ENCODE measurements at places on chromosomes 7 and 10.

- no peak for DNase-seq
These were observed 8.9 kb downstream of the IL2RA start for GRCh38 chr10:6053303-6053702.

- DNase-seq = no peak
These were observed 412.9 kb downstream of the GALNT17 start for GRCh38 chr7:71544816-71545215.

DNA sequence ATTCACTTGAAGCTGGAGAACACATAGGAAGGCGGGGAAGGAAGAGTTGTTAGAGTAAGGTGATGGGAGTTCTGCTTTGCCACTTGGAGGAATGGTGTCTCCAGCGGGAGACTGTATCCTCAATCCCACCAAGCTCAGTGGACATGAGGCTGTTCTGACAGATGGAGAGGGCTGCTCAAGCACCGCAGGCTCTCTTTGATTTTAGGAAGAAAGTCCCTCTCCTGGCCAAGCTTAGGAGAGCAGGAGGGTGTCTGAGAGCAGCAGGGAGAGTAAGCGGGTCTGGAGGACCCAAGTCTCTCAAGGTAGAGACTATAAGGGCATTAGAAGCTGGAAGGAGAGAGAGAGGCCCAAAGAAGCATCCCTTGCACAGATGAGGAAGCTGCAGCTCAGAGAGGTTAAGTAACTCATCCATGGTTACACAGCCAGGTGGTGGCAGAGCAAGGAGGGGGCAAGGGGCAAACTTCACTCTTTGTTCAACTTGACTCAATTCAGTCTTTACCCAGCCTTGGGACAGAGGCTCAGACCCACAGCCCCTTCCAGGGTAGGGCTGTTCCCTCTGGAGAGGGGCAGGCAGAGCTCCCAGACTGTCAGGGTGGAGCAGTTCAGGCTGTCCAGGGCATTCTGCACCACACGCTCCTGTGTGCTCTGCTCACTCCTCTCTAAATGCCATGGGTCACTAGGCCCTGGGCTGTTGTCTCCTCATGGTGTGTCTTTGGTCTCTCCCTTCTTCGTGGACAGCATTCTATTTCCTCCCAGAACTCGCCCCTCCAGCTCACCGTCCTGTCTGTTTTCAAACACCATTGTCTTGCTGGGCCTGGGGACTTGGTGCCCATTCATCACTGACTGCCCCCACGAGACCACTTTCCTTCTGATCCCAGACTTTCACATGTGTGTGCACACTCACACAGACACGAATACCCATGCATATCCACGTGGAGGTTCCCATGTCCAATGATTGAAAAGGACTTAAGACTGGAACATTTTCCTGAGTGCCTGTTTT is 8.9 kb downstream of the CHAT start:
- no peak for DNase-seq

GRCh38 chr10:122648599-122649428 is 50.8 kb downstream of the C10orf120 start:
- peak; percentile 12 for DNase-seq

DNA sequence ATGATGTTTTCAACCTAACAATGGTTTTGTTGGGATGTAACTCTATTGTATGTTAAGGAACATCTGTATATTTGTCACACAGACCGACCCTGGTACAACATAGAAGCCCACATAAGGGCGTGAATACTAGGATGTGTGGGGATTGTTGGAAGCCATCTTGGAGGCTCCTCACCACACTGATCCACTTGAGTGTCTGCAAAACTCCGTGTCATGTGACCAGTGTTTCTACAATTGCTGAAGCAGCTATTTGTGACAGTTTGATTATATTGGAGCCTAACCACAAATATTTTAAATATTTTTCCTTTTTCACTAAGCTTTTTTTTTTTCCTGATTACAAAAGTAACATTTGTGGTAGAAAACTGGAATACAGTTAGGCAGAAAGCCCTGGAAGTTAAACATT is 27.9 kb downstream of the RALA start:
- DNase-seq = peak; percentile 76

DNA sequence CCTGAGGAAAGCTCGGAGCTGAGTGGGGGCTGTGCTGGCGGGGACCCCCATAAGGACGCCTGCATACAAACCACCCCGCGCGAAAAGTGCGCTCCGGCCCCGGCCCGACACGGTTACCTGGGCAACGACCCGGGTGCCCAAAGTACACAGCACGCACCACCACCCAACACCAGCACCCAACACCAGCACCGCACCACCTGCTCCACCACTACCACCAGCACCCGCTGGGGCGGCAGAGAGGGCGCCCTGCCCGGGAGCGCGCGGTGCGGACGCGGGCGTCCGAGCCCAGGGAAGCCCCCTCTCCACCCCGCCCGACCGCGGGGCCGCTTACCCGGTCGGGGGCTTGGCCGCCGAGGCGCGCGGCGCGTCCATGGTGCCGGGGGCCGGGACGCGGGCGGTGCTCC is 345 bp downstream of the COBL start:
- no peak for DNase-seq

- DNase-seq = no peak
These were observed 63.0 kb upstream of the MGMT start for GRCh38 chr10:129404091-129404490.

- no peak for DNase-seq
These were observed 103.9 kb upstream of the DKK1 start for GRCh38 chr10:52210161-52210560.

DNA sequence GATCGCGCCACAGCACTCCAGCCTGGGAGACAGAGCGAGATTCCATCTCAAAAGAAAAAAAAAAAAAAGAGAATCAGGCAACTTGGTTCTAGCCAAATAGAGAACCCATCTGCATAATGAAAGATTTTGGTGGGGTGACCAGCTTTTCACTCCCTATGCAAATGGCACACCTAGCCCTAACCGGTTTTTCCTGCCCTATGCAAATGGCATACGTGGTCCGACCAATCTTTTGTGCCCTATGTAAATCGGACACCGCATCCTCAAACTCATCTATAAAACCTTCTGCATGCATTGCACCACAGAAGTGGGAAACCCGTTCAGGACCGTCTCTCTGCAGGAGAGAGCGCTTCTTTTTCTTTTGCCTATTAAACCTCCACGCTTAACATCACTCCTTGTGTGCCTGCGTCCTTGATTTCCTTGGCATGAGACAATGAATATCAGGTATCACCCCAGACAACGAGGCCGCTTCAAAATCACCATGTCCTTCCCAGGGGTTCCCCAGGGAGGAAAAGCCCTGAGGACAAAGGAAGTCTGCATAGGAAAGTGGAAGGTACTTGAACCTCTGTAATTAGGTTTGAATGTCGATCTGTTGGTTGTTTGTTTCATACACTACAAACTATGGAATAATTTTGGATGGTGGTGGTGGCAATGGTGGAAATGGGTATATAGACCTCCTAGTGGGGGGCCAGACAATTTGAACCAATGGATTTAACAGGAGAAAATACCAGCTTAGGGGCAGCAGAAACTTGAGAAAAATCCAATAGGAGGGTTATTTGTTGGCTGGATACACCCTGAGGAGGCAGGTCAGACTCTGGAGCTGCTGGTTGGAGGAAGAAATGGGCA is 396.2 kb downstream of the TYW1 start:
- no peak for DNase-seq

DNA sequence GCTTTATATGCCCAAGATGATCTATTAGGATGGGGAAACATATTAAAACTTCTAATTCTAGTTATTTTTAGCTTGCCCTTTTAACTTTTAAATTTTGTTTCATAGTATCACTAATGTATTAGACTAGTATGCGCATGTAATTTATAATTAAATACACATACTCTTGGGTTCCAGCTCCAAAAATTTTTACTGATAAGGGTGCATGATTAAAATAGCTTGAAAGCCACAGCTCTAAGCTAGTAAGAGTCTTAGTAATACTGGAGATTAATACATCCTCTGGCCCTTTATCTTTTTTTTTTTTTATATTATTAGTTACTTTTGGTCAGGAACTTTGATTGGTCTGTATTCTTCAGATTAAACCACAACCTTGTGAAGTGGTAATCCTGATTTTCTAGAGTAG is 53.6 kb downstream of the ATXN7L1 start:
- no peak for DNase-seq

- no peak for DNase-seq
These were observed 87.7 kb upstream of the PITRM1 start for GRCh38 chr10:3260066-3260834.

- DNase-seq = no peak
These were observed 3.3 kb upstream of the PDE1C start for GRCh38 chr7:32073533-32073932.

DNA sequence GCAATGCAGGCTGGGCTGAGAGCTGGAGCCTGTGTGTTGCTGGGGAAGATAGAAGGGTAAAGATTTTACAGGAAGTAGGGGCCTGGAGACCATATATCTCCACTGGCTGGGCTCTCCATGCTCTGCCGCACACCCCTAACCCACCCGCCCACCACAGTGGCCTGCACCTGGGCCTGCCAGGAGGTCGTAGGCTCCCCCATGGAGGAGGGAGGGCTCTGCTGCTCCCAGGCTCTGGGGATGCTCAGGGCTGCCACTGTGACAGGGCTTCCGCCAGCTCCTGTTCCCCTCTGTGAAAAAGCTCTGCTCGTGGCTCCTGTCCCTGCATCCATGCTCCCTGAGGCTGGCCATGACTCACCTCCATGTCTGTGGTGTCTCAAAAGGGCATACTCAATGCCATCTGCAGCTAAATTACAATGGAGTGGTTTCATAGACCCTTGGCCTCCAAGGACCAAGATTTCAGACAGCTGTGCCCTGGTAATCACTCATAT is 106.0 kb downstream of the CXCL12 start:
- peak; percentile 73 for DNase-seq

GRCh38 chr10:121043124-121043849 is 192.1 kb downstream of the WDR11 start:
- DNase-seq = no peak

GRCh38 chr10:110667620-110668343 is 23.6 kb downstream of the RBM20 start:
- DNase-seq = no peak

DNA sequence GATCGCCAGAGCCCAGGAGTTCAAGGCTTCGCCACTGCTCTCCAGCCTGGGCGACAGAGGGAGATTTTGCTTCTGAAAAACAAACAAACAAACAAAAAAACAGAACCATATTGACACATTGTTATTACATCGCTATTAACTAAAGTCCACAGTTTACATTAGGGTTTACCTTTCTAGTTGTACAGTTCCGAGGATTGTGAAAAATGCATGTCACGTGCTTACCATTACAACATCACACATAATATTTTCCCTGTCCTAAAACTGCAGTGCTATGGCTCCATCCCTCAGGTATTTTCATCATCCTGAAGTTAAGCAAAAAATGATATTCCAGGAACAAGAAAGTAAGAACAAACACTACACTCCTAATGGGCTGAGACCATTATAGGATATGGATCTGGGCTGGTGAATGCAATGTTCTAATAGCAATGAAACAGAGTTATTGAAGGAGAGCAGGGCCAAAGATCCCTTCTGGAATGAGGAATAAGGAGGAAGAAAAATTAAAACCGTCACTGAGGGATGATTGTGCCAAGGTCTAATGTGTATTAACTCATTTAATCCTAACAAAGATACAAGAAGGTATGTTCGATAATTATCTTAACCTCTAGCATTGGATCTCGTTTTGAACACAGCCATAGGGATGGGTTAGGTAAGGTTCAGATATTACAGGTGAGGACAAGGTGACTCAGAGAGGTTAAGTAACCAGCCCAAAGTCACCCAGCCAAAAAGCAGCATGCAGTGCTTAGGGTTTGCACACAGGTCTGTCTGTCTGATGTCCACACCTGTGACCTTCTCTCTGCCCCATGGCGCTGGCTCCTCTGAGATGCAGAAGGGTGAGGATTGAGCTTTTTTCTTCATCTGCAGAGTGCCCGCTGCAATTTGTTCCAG is 14.0 kb upstream of the CUX1 start:
- DNase-seq = no peak

DNA sequence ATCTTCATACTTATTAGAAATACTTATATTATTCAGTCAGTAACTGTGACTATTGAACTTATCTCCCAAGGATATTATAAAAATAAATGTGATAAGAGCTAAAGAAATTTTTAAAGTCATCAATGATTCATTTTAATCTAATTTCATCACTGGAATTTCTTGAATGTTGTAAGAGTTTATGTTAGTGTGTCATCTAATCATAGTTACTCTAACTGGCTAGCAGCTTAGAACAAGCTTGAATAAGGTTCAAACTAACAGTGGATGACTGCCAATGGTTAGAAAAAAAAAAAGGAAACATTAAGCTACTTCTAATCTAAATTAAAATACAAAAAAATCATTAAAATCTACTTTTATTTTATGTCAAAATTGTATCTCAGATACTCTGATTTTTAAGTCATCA is 1066.3 kb downstream of the CNTNAP2 start:
- DNase-seq = peak; percentile 19

DNA sequence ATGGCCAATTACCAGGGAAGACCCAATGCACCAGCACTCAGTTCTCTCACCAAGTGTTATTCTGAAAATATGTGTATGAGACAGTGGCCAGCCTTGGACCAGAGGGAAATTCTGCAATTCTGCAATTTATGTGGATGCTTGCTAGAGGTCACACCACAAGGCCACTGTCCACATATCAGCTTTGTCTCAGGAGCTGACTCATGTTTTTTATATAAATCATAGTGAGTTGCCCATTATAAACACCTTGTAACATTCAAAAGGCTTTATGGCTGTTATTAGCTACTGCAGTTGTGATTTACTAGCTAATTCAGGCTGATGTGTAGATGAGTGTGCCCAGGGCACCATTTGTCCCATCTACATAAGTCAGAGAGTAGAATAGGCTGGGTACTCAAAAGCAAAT is 649.0 kb downstream of the LRMDA start:
- DNase-seq = peak; percentile 70

DNA sequence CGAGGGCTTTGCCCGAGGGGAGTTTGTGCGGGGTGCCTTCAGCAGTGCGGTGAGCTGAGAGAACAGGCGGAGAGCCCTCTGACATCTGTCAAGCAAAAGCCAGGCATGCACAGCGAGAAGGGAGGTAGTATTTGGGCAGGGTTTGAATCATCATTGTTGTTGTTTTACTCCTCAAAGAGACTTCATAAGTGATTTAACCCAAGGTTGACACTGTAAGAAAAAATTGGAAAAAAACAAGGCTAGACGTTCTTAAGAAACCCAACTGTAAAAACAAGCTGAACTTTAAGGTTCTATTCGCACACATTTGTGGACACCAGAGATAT is 1.3 kb downstream of the ADAM22 start:
- no peak for DNase-seq

DNA sequence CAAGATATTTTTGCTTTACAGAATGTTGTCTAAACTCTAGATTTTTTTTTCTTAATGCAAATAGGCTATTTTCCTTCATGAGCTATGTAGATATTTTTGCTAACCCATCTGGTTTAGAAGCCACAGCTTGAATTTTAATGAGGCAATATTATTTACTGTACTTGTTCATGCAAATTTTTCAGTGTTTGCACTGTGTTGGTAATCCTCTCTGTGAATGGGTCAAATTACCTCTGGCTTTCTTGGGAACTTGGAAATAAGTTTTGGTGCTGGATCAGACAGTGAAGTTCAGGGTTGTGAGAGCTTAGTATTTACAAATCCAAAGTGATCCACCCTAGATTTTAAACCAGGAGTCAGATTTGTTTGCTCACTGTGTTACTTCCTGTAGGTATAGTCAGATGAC is 686.9 kb downstream of the NXPH1 start:
- no peak for DNase-seq
